ENCODE measurements at places on chromosomes 6 and 20. TPM values are rescaled to one million over a fixed set of nuclear protein-coding genes. Genes with fewer than 3 reads are reported as not detected.

OXT gene
- total RNA-seq: not detected

- DNase-seq: no peak
Observed at GRCh38 chr20:46875059-46875458, 19.6 kb upstream of the EYA2 start.

GRCh38 chr6:118134206-118134605 is 227.1 kb downstream of the SLC35F1 start:
- DNase-seq: no peak

DNA sequence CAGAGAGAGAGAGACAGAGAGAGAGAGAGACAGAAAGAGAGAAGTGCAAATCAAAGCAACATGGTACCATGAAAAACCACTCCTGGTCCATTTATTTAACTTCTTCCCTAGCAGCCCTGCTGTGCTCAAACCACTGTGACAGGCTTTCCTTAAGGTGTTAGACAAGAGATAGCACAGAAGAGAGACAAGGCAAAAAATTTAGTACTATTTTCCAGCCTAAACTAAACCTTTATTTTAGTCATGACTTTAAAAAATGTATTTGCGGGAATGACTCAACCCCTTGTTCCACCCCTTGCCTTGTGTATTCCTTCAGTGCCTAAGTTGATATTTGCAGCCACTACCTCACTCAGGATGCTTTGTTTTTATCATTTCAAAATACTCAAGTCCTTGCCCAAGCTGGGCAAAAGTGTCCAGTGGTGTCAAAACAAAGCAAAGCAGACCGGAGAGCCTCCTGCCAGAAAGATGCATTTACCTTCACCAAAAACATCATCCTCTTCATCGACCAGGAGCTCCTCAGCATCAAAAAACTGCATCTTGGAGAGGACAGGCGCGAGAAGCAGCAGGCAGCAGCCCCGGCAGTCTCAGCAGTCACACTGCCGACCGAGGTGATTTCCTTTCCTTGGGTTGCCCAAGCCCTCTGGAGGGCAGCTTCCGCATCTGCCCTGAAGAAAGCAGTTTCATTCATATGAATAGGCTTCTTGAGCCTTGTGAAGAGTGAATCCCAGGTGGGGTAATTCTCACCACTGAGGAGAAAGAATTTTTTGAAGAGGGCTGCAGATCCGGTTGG is at the start of gene RIPOR2:
TSS of gene RIPOR2 (minus strand) at position 595 of the 787 bp plus-strand sequence. CDS start at position 533, 62 bp downstream.
- no peak for DNase-seq

GRCh38 chr6:79750806-79751205 is 119.7 kb downstream of the SH3BGRL2 start:
- no peak for DNase-seq

GRCh38 chr6:6701864-6702263 is 113.3 kb downstream of the LY86 start:
- DNase-seq: no peak

DNA sequence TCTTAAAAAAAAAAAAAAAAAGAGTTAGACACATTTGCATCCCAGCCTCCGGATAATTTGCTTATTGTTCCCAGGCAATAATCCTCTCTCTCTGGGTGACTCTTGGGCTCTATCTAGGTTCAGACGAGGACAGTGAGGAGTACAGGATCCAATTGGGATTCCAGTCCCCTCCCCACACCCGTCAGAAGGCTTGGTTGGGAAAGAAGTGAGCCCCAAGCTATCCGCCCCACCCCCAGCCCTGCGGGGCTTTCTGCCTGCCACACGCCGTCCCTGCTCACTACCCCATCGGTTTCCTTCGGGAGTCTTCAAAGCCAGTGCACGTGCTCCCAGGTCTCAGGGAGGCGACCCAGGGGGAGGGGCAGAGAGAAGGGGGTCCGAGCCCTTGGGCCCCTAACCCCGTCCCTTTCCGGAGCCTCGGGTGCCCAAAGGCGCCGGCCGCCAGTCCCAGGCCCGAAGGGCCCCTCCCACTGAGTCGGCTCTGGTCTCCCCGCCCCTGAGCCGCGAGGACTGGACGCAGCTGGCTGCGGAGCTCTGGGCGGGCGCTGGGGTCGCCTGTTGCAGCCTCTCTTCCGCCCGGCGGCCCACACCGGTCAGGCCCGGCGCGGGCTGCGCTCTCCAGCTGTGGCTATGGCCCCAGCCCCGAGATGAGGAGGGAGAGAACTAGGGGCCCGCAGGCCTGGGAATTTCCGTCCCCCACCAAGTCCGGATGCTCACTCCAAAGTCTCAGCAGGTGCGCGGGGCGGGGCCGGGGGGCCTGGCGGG is 2.5 kb downstream of the MYMX start:
- DNase-seq: no peak

- peak; percentile 71 for DNase-seq
Observed at GRCh38 chr6:16183187-16183664, 54.3 kb downstream of the MYLIP start.

TRIM40 gene
- total RNA-seq: not detected

CLVS2 gene
- total RNA-seq: not detected

GRCh38 chr6:73566954-73567591 is 46.2 kb upstream of the EEF1A1 start:
- peak; percentile 71 for DNase-seq

ADTRP gene
- total RNA-seq: 2.6 TPM

DNA sequence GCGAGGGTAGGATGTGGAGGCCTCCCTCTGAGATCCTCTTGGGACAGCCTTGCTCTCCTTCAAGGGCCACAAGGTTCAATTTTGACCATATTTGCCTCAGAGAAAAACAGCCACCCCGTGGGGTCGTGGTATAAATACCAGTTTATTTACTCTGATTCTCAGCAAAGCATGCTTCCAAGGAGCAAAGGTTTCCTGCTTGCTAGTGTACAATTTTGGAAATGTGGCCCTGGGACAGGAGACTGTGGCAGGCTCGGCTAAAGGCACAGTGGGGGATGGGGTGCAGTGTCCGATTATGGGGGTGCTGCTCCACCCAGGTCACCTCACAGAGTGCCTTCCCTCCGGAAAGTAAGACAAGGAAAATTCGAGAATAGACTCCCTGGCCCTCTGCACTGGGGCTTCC is 31.1 kb downstream of the RBM38 start:
- no peak for DNase-seq

GRCh38 chr6:151365233-151365632 is 26.1 kb downstream of the ZBTB2 start:
- DNase-seq: no peak

KCNG1 gene
- 3.0 TPM for total RNA-seq

CMTR1 gene
- 49.9 TPM for total RNA-seq

TRIM15 gene
- not detected for total RNA-seq

- no peak for DNase-seq
Observed at GRCh38 chr6:44645276-44645675, 257.8 kb downstream of the CDC5L start.

DNA sequence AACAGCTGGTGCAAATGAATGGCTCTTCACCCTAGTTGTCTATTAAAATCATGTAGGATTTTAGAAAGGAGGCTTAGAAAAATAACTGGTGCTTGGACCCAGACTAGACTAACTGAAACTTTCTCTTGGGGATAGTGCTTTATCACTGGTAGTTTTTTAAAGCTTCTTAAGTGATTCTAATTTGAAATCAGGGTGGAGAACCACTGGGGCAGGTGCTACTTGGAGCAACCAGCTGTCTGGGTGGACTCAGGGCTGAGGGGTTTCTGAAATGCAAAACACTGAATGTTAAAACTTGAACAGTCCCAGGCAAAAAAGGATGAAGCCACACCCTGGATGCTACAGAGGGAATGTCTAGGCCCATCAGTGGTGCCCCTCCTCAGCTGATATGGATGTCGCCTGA is 81.2 kb downstream of the PXDC1 start:
- no peak for DNase-seq

DNA sequence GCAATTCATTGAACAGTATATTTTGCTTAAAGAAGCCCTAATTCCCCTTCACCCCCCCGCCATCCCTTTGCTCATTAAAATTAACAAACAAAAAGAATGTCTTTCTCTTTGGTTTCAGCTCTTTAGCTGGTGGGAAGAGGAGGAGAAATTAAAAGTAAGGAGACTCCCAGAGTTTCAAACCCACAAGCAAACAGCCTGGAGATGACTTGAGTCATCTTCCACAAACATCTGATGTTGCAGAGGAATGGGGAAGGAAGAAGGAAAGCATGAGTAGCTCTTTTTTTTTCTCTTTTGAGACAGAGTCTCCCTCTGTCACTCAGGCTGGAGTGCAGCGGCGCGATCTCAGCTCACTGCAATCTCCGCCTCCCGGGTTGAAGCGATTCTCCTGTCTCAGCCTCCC is 189.6 kb downstream of the ADAT2 start:
- DNase-seq: no peak

GRCh38 chr6:33872761-33873160 is 69.0 kb upstream of the MLN start:
- DNase-seq: no peak

TAAR2 gene
- total RNA-seq: not detected

SRSF12 gene
- total RNA-seq: 0.09 TPM

GRCh38 chr6:144220031-144220790 is 64.9 kb upstream of the UTRN start:
- no peak for DNase-seq

PDYN gene
- total RNA-seq: not detected

GRCh38 chr6:42038811-42039408 is 11.4 kb upstream of the TAF8 start:
- peak; percentile 25 for DNase-seq

DNA sequence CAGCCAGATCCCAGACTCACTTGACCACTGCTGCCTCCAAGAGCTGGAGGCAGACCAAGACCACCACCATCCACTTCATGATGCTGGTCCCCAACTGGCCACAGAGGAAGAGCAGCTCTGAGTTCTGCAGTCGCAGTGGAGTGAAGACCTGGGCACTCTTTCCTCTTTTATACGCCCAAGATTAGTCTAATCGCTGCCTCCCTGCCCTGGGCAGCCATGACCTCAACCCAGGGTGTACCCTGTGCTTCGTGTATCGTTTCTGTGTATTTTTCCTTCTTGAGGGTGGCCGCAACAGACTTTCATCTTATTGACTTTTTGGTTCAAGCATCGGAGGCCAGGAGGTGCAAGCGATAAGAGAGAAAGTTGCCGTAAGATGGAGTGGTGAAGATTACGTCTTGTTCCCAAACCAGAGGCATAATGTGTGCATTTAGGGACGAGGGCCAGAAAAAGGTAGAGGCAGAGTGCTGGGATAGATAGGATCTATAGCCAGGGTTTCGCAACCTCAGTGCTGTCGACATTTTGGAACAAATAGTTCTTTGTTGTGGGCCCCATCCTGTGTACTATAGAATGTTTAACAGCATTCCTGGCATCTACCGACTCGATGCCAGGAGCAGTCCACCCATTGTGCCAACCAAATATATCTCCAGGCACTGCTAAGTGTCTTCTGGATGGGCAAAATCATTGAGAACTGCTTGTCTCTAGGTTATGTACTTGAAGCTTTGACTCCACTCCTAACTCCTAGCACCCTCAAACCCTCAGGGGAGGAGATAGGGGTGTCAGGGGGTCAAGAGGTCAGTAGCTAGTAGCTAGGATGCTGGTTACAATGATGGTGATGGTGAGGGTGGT is at the start of gene PGC:
TSS of gene PGC (minus strand) at position 142 of the 846 bp plus-strand sequence. CDS start at position 79, 63 bp downstream.
- no peak for DNase-seq

RWDD2A gene
- 5.0 TPM for total RNA-seq

DNA sequence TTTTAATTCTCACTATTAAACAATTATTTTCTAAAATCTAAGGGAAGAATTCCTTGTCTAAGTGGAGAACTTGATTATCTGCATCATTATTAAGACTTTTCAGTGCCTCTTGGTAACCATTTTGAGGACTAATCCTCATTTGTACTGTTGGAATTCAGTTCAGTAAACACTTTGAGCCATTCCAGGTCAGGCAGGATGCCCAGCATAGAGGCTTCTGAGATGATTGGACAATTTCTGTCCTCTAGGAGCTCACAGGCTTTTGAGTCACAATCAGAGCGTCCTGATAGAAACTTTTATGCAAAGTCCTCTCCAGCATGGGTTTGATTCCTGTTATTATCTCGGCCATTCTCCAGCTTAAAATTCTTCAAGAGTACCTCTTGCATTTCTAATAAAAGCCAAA is 1304.6 kb downstream of the EPHA7 start:
- DNase-seq: no peak

TULP1 gene
- total RNA-seq: not detected

DNA sequence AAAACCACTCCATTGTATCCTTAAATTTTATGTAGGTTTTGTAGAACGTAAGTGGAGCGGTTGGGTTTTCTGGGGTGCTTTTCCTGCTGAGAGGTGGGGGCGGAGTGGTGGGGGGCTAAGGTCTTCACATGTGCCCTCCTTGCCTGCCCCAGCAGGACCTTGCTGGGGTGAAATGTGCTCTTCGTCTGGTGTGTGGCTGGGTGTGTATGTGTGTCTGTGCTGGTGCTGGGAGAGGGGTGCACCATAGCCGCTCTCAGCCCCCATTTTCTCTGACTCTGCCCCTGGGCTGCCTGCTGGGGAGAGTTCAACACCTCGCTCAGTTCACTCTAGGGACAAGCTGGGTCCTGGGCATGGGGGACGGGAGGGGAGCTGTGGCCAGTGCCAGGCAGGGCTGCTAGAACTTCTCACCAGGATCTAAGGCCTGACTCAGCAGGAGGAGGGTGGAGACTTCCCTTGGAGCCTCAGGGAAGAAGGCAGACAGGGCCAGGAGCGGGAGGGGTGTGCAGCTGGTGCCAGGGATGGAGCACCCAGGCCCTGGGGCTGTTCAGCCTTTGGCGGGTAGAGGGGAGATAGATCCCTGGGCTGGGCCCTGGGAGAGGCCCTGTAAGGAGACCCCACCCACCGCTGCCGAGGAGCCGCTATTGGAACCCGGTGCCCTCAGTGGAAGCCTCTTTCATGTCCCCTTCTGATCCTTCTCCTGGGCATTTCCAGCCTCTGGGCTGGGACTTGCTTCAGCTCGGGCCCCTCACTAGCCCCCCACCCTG is 4.8 kb downstream of the SOX18 start:
- peak; percentile 68 for DNase-seq

BACH2 gene
- total RNA-seq: 0.65 TPM

SAMD3 gene
- 9.1 TPM for total RNA-seq

TFAP2D gene
- not detected for total RNA-seq

PDE7B gene
- 23.9 TPM for total RNA-seq

DNA sequence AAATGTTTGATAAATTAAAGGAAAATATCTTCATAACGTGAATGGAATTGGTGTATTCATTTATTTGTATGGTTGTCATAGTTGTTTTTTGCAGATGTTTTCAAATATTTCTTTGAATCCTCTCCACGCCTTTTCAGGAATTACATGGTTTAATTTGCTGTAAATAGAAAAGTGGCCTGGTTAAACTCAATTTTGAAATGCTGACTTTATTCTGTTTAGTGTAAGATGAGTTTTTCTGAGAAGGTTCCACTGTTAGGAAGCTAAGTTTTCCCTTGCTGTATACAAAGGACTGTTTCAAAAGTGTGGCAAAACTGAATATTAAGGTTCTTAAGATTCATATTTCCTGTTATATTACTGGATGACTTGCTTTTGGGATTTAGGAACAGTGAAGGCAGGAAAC is 503 bp upstream of the ZC2HC1B start:
- no peak for DNase-seq

DNA sequence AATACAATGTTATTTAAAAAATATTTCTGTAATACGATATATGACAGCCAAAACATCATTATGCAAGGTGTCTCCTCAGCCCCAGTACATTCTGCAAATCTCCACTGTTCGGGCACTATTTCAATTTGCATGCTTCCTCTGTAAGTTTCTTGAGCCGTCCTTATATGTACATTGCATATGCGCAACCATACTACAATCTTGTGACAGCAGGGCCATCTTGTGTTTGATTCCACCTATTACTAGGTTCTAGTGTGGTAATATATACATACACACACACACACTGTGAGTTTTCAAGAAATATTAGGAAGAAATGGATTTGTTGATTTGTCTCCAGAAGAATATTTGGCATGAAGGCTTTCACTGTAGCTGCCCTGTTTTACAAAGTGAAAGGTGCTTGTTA is 9.8 kb downstream of the LYRM4 start:
- no peak for DNase-seq

- no peak for DNase-seq
Observed at GRCh38 chr6:159813781-159814180, 13.7 kb downstream of the PNLDC1 start.

BMP5 gene
- total RNA-seq: not detected

Measured in fibroblast of the aortic adventitia (primary cell).